CD4-positive, alpha-beta T cell treated with Interleukin-2 at 100 ng/mL for 4 hours (primary cell): ENCODE measurements at places on chromosomes 11 and 22.

DNA sequence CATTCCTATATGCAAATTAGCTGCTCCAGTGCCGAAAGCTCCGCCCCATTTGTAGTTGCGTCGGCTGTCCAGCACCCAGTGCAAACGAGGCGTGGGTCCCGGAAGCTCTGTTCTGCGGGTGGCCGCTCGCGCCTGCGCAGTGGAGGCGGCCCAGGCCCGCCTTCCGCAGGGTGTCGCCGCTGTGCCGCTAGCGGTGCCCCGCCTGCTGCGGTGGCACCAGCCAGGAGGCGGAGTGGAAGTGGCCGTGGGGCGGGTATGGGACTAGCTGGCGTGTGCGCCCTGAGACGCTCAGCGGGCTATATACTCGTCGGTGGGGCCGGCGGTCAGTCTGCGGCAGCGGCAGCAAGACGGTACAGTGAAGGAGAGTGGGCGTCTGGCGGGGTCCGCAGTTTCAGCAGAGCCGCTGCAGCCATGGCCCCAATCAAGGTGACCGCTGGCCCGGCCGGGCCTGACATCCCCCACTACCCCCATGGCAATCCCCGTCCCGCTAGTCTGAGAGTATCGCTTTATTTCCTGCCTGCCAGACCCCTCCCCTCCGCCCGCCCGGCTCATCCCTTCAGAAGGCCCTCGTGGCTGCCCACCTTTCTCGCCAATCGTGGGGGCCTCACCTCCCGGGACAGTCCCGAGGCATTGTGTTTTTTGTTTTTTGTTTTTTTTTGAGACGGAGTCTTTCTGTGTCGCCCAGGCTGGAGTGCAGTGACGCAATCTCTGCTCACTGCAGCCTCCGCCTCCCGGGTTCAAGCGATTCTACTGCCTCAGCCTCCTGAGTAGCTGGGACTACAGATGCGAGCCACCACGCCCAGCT lies at the start of gene PRDX5:
Gene PRDX5, plus strand, starts transcription at position 161 of the 805 bp plus-strand sequence. Its CDS starts 95 bp downstream, at position 256.
- DNase-seq = peak; percentile 97

DNA sequence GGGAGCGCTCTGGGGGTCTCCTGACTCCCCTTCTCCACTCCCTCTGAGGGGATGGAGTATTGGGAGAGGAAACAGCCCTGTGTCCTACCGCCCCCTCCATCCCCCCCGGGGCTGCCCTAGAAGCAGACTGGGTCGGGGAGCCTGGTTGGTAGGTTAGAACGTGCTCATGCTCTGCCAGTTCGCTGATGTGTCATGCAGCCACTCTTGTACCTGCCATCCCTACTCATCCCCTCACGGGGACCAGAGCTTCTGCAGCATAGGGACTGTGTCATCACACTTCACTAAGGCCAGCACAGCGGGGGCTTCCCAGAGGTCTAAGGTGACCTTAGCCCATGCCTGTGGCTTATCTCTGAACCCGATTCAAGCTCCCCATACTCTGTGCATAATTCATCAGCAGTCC lies 4.7 kb downstream of the KCNJ1 start:
- DNase-seq = no peak

DNA sequence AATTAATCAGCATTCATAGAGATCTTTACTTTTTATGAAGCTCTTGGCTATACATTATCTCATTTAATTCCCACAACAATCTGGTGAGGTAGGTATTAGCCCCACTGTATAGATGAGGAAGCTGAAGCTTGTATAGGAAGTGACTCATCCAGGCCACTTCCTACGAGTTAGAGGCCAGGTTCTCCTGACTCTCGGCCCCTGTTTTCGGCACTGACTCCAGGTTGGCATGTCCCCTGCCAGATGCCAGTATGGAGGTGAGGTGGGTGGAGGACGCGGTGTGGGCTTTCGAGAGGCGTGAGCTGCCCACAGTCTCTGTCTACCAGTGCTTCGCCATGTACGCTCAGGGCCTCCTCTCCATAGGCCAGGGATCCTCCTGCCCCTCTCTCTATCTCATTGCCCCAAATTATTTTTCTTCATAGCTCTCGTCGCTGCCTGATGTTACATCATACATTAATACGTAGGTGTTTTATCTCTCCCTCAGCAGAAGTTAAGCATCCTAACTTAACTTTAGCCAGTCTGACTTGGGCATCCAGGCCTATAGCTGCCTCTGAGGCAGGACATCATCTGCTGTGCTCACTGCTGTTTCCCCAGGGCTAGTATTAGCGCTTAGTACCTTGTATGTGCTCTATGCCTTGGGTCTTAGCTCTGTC lies 9.0 kb downstream of the DGAT2 start:
- DNase-seq = no peak

DNA sequence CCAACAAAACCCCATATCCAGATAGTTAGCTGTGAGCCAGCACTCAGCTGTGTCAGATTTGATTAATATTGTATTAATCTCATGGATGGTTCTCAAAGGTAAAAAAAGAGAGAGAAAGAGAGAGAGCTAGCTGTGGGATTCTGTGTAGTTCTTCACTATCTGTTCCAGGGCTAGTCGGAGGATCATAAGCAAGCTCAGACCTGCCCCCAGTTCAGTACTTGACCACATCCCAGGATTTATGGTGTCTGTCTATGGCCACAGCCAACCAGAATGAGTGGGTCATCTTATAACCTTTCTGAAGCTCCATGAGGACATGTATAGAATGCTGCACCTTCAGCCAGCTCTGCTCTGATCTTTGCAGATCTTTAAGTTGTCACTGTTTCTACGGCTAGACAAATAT lies 13.5 kb upstream of the B3GNT6 start:
- DNase-seq = no peak

GRCh38 chr11:134915212-134915611 lies 503.2 kb upstream of the B3GAT1 start:
- DNase-seq = no peak

GRCh38 chr11:59247531-59248227 lies 35.0 kb upstream of the MPEG1 start:
- DNase-seq = peak; percentile 5

DNA sequence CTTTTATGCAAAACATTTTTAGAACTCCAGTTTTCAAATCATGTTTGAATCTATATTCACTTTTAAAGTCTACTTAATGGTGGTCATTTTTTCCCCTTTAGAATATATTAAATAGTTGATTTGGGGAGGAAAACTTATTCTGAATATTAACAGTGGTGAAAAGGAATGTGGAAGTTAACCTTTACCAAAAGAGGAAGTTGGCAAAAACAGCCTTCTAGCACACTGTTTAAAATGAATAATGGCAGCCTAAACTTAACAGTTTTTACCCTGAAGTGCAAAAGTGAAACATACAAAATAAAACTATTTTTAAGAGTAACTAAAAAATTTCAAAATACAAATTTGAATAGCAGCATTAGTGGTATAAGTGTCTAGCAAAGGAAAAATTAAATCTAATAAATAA lies 86.4 kb downstream of the GRK3 start:
- no peak for DNase-seq

DNA sequence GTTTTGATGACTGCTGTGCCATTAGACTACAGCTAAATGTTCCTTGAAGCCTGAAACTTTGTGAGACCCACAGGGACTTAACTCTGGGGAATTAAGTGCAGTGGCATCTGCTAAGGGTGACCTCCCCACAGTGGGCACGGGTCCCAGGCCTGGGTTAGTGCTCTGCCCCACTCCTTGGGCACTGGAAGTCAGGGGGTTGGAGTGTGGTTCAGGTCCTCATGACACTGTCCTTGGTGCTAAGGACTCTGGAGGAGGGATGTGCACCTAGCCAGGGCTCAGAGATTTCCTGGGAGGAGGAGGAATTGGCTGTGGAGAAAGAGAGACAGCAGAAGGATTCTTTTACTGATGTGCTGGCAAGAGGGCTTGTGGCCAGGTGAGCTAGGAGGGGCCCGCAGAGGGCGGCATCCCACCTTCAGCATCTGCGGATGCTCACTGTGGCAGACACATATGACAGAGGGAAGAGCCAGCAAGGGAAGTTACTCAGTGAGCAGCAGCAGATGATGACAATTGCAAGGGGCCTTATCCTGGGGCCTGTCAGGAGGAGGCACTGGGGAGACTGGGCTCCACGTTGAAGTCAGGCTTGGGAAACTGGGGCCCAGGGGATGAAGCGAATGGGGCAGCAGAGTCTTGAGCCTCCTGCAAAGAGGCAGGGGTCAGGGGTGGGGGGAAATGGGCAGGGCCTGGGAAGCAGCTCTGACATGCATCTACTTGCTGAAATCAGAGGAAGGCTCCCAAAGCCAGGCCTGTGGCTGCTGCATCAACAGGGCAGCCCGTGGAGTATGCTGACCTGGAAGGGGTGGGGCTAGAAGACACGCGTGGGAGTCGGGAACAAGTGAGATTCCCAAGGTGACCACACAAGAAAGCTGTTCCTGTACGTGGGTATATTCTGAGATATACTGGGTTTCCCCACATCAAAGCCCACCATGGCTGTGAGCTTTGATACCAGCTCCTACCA lies 144.0 kb downstream of the MPPED1 start:
- no peak for DNase-seq

GRCh38 chr11:45104006-45104789 lies 42.2 kb upstream of the PRDM11 start:
- no peak for DNase-seq

- no peak for DNase-seq
Measured at GRCh38 chr11:8031248-8032115, 44.3 kb downstream of the EIF3F start.

DNA sequence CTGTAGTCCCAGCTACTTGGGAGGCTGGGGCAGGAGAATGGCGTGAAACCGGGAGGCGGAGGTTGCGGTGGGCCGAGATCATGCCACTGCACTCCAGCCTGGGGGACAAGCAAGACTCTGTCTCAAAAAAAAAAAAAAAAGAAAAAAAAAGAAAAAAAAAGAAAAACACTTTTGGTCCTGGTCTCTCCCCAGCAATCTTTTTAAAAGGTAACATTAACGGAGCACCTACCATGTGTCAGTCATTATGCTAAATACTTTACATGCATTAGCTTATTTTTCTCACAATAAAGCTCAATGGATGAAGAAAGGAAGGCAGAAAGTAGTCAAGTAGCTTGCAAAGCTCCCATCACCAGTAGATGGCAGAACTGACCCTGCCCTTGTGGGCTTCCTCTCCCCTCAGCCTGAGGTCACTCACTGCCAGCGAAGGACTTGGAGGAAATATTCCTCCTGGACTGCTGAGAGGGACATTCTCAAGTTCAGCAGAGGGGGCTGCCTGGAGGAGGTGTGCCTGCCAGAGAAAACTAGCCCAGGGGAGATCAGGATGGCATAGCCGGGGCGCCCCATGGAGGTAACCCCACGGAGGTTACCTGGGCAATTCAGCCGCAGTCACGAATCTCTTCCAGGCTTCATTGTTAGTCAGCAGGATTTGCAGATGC lies 15.5 kb downstream of the APOL3 start:
- peak; percentile 32 for DNase-seq

- no peak for DNase-seq
Measured at GRCh38 chr11:114276077-114276476, 20.1 kb upstream of the NNMT start.

DNA sequence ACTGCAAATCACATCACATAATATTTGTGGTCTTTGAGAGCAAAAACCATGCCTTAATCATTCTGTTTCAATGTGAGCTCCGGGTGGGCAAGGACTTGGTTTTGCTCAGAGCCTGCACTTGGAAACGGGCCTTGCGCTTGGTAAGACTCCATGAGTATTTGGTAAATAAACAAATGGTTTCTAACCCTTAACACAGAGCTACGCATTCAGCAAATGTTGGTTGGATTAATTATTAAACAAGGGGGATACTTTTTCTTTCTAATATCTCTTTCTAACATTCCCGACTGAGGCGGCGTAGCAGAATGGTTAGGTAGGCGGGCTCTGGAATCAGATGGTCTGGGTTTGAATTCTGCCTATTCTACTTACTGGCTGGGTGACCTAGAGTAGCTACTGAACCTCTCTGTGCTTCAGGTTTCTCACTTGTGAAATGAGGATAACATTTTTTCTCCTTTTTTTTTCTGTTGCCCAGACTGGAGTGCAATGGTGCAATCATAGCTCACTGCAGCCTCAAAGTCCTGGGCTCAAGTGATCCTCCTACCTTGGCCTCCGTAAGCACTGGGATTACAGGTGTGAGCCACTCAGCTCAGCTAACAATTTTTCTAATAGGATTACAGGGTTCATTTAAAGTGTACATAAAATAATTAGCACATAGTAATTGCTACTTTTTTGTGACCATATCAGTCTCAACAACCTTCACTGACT lies 3.4 kb upstream of the FAM83F start:
- no peak for DNase-seq

- DNase-seq = no peak
Measured at GRCh38 chr11:92141159-92141558, 83.5 kb upstream of the FAT3 start.

- DNase-seq = no peak
Measured at GRCh38 chr11:21464601-21465193, 728.2 kb upstream of the ANO5 start.

DNA sequence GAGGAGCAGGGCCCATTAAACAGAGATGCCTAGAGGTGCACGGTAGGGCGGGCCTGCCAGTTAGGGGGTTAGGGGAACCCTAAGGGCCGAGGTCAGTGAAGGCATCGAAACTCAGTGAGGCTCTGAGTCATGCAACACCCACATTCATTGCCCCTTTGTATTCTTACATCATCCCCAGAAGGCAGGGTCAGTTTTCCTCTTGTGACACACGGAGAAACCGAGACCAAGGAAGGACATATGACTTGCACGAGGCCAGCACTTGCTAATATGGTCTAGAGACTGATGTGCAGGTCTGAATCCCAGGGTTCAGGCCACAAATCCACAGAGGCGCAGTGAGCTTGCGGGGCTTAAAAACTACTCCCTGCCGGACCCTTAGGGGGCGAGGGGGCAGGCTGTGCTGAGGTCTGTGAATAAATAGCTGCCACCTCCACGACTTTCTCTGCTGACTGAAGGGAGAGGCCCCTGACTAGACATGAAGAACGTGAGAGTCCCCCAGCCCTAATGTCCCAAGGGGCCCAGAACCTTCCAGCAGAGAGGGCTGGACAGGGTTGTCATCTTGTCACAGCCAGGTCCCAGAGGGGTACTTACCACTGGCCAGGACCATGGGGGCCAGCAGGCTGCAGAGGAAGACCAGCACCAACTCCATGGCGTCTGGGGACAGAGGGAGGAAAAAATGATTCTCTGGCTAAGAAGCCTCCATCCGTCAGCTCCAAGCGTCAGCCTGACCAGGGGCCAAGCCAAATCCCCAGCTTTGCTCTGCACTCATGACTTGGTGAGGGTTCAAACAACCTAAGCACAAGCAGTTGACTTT lies 17.8 kb upstream of the FXYD2 start:
- no peak for DNase-seq

GRCh38 chr11:98434296-98434695 lies 586.5 kb upstream of the CNTN5 start:
- DNase-seq = no peak

DNA sequence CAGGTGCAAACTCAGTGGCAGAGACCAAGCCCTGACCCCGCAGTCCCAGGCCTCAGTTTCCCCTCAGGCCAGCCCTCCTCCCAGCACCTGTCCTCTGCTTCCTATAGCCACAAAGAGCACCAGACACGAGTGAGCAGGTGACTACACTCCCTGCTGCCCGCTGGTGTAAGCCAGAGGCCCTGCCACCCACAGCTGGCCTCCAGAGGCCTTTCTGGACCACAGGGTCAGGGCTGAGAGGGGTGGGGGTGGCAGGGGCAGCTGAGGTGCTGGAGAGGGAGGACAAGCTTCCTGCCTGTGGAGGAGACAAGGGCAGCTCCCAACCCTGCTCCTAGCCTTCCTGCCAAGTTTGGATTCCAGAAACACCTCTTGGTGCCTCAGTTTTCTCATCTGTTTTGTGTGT lies 31.3 kb upstream of the WNT7B start:
- no peak for DNase-seq

GRCh38 chr22:46557736-46558480 lies 20.5 kb upstream of the CELSR1 start:
- DNase-seq = no peak
